Hematopoietic multipotent progenitor cell treated with erythropoietin and hydrocortisone succinate and interleukin-3 and kit ligand, for 4 days (in vitro differentiated cells): ENCODE measurements at places on chromosomes 3 and 15.

DNA sequence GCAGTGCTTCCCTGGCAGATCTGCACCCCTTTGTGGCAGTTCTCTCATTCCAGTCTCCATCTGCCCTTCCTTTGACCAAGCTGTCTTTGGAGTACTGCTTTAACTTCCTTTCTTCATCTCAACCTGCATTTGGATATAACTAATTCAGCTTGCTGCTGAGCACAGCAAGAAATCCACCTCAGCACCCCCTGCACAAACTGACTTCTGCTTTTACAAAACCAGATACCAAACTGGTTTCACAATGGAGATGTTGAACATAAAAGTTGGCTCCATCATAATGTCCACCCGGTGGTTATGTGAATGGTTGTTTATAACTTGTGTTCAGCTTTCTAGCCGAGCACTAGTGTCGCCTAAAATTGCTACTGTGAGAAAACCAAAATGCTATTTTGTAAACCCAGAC, 341.1 kb upstream of the SEMA6D start:
- DNase-seq: peak; percentile 43

GRCh38 chr3:105385819-105386508, 19.3 kb downstream of the ALCAM start:
- DNase-seq: peak; percentile 25

GRCh38 chr15:65580287-65580686, 30.6 kb downstream of the INTS14 start:
- no peak for DNase-seq

DNA sequence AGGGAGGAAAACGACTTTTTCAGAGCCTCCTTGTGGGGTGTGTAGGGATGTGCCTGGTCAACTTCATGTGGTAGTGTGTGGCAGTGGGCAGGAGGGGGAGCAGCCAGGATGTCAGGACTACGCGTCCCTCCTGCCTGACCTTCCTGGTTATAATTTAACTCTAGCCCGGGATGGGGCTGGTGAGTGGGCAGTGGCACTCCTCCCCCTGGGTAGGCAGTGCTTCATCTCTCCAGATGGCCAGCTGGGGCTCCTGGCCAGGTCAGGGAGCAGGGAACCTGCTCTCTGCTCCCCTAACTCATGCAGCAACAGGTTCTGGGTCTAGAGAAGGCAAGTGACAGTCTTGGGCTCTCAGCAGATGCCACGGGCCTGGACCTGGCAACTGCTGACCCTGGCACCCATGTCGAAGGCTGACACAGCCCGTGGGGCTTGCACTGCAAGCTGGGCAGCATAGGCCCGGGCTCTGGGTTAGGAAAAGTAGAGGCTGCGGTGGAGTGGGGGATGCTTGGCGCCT, 2.6 kb downstream of the ITIH4 start:
- DNase-seq: no peak

DNA sequence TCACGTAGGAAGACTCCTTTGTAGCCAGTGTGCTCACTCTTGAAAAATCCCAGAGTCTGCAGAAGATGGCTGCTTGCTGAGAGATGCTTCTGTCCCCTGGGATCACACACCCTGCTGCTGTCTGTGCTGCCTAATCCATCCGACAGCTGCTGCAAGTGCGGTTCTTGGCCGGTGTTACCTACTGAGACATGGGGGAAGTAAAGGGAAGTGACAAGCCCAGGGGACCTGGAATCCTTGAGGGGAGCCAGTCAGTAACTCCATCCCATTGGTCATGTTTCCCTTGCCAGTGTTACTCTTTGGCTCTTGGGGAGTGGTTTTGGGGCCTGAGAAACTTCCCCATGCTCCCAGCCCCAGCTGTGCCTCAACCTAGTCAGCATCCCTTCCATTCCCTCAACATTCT, 8.3 kb upstream of the CPNE9 start:
- DNase-seq: no peak

- DNase-seq: peak; percentile 61
Measured at GRCh38 chr15:69782809-69783208, 314.9 kb downstream of the TLE3 start.

DNA sequence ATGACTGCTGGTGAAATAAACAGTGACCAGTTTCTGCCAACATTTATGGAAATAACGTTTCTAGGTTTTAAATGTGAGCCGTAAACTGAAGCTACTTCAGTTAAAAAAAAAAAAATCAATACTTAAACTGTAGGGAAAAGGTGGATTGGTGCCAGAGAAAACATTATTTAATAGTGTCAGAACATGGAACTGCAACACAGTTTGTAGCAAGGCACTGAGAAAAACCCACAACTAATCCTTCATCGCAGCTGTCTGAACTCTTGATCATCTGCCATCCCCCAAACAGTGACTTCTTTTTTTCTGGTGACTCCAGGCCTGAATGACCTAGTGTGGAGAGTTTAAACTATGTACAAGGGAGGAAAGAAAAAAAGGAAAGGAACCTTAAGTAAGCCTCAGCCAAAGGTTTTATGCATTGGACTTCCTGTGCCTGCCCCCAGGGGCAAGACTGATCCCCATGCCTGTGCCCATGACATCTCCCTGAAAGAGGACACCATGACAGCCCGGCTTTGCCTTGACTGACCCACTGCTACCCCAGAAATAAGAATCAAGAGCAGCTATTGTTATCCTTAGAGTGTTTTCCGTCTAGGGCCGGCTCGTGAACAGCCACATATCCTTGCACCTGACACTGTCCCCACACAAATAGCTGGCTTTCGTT, 33.1 kb downstream of the CRTAP start:
- peak; percentile 61 for DNase-seq

GRCh38 chr15:91304786-91305185, 204.7 kb downstream of the SV2B start:
- DNase-seq: no peak

GRCh38 chr3:104392327-104392726, 974.4 kb upstream of the ALCAM start:
- peak; percentile 10 for DNase-seq

DNA sequence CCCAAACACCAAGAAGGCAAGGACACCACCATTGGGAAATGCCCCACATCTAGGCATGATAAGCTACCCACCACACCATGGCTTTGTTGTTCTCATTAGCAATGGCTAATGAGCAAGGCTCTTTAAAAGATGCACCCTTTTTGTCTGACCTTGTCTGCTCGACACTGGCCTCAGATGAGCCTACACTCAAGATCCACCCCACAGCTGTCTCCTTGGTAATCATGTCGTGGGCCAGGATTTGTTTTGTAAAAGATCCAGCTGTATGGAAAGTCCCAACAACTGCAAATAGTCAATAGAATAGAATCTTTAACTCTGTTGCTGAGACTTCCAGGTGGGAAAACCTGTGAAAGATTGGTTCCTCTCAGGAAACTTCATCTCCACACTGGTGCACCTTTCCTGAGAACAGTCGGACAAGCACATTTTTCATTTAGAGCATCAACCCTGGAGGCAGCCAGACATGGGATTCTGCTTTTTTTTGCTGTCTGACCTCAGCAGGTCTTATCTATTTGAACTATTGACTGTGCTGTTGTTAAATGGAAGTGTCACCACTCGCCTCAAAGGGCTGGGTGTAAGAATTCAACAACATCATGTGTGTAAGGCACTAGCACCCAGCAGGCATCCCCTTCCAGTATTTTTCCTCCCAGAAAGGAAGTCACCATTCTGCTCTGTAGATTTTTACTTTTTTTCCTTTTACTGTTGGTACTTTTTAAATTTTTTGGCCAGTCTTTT, 35.5 kb downstream of the DUT start:
- DNase-seq: no peak

DNA sequence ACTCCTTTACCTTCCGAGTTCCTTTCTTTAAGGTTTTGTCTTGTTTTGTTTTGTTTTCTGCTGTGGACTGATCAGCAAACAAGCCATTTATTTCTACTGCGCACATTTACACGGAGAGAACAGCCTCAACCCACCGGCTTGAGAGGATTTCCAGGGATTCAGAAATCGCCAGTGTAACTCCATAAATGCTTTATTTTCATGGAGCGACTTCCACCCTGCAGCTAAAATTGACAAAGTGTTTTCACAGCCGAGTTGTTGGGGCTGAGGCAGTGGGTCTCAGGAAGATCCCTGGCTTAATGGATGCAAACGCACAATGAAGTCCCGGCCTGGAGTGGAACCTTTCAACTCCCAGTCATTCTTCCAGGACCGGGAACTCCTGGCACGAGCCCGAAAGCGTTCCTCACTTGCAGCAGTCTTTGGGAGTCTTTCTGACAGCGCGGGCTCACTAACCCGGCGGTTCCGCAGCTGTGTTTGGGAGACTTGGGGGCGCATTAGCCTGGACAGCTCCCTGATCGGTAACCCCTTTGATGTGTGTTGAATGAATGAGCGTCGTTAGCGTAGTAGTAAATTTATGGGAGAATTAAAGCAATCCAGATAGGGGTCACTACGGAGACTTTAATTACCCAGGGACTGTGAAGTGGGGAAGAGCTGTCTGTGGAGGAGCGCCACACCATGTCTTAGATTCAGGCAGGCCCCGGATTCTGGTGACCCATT, 785 bp upstream of the MYRIP start:
- peak; percentile 49 for DNase-seq

DNA sequence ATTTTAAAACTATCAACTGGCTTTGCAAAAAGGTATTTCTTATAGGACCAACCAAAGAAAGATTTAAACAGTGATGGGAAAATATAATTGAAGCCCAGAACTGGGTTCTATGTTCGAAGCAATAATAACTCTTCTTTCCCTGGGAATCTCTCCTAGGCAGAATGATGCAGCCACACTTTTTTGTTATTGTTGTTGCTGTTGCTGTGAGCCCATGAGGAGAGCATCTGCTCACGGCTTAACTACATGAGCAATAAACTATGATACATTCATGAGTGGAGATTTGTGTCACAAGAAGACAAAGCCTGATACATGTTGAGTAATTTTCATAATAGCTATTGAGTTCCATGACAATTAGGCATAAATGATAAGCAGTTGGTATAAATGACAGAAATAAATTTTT, 80.5 kb downstream of the CRTC3 start:
- no peak for DNase-seq

- DNase-seq: no peak
Measured at GRCh38 chr3:4038351-4038750, 239.1 kb downstream of the LRRN1 start.

DNA sequence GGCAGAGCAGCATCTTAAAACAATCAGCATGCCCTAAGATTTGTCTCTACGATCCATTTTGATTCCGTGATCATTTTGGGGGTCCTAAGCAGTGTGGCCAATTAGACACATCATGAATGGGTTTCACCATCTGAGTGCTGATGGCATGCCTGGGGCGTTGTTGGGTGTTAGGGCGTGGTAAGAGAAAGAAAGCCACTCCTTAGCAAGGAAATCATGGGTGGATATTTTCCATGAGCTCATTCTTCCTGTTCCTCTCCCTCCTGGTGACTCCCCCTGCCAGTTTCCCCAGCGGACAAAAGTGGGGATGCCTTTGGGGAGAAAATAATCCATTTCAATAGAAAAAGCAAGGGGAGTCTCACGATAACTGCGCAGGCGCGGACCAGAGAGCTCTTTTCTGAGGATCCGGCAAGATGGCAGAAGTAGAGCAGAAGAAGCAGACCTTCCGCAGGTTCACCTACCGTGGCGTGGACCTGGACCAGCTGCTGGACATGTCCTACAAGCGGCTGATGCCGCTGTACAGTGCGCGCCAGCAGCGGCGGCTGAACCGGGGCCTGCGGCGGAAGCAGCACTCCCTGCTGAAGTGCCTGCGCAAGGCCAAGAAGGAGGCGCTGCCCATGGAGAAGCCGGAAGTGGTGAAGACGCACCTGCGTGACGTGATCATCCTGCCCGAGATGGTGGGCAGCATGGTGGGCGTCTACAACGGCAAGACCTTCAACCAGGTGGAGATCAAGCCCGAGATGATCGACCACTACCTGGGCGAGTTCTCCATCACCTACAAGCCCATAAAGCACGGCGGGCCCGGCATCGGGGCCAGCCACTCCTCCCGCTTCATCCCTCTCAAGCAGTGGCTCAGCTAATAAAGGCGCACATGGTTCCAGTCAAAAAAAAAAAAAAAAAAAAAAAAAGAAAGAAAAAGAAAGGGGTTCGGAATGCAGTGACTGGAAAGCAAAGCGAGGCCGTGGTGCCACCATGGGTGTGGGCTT, 301.8 kb downstream of the LRTM1 start:
- DNase-seq: no peak

- DNase-seq: no peak
Measured at GRCh38 chr15:52423852-52424251, 104.8 kb downstream of the MYO5A start.

- no peak for DNase-seq
Measured at GRCh38 chr3:82392203-82392775, 630.8 kb upstream of the GBE1 start.

DNA sequence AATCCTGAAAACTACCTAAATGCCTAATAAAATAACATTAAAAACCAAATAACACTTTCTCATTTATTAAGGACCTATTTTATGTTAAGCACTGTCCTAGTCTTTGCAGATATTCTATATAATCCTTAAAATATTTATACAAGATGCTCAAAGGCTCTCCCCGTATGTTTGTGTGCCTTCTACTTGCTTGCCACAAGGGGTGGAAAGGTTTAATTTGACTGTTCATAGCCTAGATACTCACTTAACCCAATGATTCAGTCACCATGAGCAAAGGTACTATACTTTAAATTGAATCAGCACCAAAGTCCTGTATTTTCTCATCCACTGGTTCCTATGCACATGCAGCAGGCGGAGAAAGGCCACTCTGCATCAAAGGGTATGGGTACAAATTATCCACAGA, 32.0 kb downstream of the LSAMP start:
- DNase-seq: no peak

DNA sequence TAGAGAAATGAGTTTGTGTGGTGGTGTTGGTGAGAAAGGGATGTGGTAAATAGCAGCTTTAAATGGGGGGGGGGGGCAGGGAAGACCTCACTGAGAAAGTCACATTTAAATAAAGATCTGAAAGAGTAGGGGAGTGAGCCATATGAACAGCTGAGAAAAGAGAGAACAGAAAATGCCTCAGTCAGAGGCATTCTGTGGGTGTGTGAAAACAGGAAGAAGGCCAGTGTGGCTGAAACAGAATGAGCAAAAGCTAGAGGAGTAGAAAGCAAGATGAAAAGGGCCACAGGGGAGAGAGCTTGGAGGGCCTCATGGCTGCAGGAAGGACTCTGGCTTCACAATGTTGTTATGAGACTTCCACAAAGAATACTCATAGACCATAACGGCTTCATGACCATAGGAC, 783.3 kb downstream of the ZPLD1 start:
- no peak for DNase-seq

DNA sequence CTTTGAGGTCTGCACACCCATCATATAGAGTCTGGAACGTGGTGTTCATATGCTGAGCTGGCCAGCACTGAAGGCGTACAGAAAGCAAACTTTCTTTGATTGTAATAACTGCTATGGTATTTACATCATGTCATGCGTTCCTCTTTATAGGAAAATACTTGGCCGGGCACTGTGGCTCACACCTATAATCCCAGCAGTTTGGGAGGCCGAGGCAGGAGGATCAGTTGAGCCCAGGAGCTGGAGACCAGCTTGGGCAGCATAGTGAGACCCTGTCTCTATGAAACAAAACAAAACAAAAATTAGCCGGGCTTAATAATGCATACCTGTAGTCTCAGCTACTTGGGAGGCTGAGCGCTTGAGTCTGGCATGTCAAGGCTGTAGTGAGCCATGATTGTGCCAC, 3.4 kb upstream of the SNX22 start:
- no peak for DNase-seq

GRCh38 chr15:88440021-88440420, 27.2 kb downstream of the MRPL46 start:
- DNase-seq: peak; percentile 7
